ENCODE measurements at places on chromosomes 6 and 20. TPM values are rescaled to one million over a fixed set of nuclear protein-coding genes. Genes with fewer than 3 reads are reported as not detected.

The KHDC1 gene
- total RNA-seq = 9.6 TPM

The CALHM6 gene
- not detected for total RNA-seq

The IL17A gene
- not detected for total RNA-seq

The ELOVL4 gene
- 0.41 TPM for total RNA-seq

The TDP2 gene
- total RNA-seq = 33.6 TPM

The SLC25A27 gene
- 0.77 TPM for total RNA-seq

The CYP39A1 gene
- total RNA-seq = 0.72 TPM

The NINL gene
- 25.0 TPM for total RNA-seq

The MCHR2 gene
- not detected for total RNA-seq

GRCh38 chr6:145151624-145152023, 583.7 kb downstream of the EPM2A start:
- H3K27me3 ChIP-seq = no peaks in the 10 kb centered on the region
- no peak overlapping the region for H3K27ac ChIP-seq
- no peaks in the 10 kb centered on the region for H3K36me3 ChIP-seq
- H3K4me3 ChIP-seq = no peak overlapping the region

DNA sequence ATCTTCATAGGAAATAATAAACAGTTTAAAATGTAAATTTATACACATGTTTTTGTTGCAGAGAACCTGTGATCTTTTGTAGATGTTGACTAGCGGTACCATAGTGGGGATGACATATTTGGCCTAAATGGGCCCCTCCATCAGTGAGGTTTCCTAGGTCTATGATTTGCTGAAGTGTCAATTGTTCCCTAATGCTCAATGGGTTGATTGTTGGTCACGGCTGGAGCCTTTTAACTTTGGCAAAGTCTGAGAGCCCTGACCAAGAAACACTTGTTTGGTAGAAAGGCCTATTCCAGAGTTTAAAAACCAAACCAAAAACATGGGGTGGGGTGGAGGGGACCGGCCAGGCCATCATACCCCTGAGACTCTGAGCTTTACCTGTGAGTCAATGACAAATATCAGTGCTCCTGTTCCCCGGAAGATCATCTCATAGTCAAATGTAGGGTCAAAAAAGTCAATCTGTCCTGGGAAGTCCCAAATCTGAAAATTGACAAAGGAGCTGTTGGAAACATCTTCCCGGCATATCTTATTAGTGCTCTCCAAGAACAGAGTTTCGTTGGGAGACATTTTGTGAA, 25.1 kb downstream of the RRAGD start:
- no peak overlapping the region for H3K4me3 ChIP-seq
- H3K27me3 ChIP-seq = no peaks in the 10 kb centered on the region
- H3K36me3 ChIP-seq = no peaks in the 10 kb centered on the region
- H3K27ac ChIP-seq = no peak overlapping the region
- DNase-seq = no peak
- H3K4me1 ChIP-seq = no peaks in the 10 kb centered on the region

DNA sequence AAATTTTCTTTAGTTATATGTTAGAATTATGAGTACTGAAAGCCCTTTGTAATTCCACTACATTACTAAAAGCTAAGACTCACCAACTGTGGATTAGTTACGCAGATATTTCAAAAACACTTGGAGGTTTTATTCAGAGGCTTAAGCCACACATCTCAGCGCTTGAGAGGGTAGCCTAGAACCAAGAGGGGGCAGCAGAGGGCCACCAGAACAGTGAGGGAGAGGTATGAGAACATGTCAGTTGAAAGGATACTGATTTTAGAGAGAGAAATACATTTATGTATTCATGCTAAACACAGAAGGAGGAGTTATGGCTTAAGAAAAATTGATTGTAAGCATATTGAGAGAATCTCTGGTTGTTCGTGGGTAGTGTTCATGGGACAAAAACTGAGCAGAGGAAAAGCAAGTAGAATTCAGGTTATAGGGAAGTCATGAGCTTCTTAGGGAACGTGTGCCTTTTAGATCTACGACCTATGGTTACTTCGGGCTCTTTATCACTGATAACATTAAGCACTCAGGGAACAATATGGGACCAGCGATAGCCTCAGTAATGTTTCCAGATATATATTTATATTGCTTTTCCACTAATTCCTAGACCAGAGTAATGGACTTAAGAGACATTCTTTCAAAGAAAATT, 20.4 kb upstream of the SERINC1 start:
- no peak overlapping the region for H3K27ac ChIP-seq
- peak; percentile 67 for DNase-seq
- no peaks in the 10 kb centered on the region for H3K36me3 ChIP-seq
- no peaks in the 10 kb centered on the region for H3K4me1 ChIP-seq
- H3K27me3 ChIP-seq = peaks cover 2% of the 10 kb centered on the region

GRCh38 chr6:117306227-117306790, 41.0 kb downstream of the VGLL2 start:
- H3K36me3 ChIP-seq = no peaks in the 10 kb centered on the region
- H3K4me1 ChIP-seq = no peaks in the 10 kb centered on the region
- no peak overlapping the region for H3K4me3 ChIP-seq

DNA sequence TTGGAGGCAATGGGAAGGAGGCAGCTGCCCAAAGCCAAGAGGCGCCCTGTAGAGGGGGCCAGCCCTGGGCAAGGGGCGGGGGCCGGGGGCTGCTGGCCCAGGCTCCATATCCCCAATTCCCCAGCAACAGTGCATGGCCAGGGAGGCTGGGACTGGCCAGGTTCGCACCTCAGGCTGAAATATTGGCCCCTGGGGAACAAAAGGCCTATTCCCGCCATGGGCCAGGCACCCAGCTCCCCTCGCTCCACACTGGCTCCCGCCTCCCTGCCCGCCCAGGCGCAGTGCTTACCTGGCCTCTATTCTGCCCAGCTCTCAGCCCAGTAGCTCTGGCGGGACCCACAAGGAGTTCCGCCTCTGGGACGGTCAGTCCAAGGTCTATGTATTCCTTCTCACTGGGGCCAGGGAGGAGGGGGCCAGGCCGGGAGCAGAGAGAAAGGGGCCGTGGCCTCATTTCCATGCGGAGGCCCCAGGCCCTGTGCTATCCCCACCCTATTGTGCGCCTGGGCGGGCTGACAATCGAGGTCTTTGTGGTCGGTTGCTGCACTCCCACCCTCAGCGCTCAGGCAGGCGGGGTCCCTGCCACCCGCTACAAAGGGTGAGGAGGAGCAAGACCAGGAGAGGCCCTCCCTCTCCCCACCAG, 42.3 kb downstream of the YTHDF1 start:
- no peak for DNase-seq
- no peak overlapping the region for H3K4me3 ChIP-seq
- no peaks in the 10 kb centered on the region for H3K36me3 ChIP-seq
- no peak overlapping the region for H3K27ac ChIP-seq

- no peaks in the 10 kb centered on the region for H3K36me3 ChIP-seq
- no peaks in the 10 kb centered on the region for H3K4me1 ChIP-seq
- peaks cover 41% of the 10 kb centered on the region for H3K27me3 ChIP-seq
- H3K4me3 ChIP-seq = no peak overlapping the region
- no peak for DNase-seq
Observed at GRCh38 chr6:116528133-116528532, 16.7 kb downstream of the CALHM5 start.

- no peak overlapping the region for H3K27ac ChIP-seq
- H3K4me1 ChIP-seq = 0 out of 2 replicates have a peak, but pooled peaks cover 3% of the 10 kb centered on the region
- no peaks in the 10 kb centered on the region for H3K36me3 ChIP-seq
- H3K27me3 ChIP-seq = no peaks in the 10 kb centered on the region
Observed at GRCh38 chr6:10535193-10535592, 14.0 kb downstream of the GCNT2 start.

DNA sequence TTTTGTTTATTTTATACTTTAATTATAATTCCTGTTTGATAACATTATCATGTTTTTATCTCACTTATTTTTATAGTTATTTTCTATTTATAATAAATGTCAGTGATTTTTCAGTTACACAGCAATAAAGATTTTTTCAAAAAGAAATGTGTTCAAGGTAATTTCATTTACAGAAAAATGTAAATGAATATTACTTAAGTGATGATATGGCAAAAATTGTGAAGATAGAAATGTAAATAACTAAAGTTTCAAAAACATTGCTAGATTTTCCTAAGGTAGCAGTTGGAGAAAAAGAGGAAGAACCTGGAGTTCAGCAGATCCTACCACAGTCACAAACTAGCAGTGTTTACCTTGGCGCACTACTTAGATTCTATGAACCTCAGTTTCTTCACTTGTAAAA, 202.6 kb downstream of the RFPL4B start:
- no peaks in the 10 kb centered on the region for H3K36me3 ChIP-seq
- H3K4me3 ChIP-seq = no peak overlapping the region
- DNase-seq = no peak
- H3K4me1 ChIP-seq = no peaks in the 10 kb centered on the region

- H3K27ac ChIP-seq = peak overlapping the region; percentile 71
- peak overlapping the region; percentile 62 for H3K4me3 ChIP-seq
- H3K27me3 ChIP-seq = no peaks in the 10 kb centered on the region
- DNase-seq = peak; percentile 10
Observed at GRCh38 chr6:149963212-149963461, 606 bp upstream of the ULBP1 start.

- no peak overlapping the region for H3K27ac ChIP-seq
- H3K4me1 ChIP-seq = no peaks in the 10 kb centered on the region
- H3K4me3 ChIP-seq = no peak overlapping the region
- DNase-seq = no peak
- H3K27me3 ChIP-seq = peaks cover 24% of the 10 kb centered on the region
- no peaks in the 10 kb centered on the region for H3K36me3 ChIP-seq
Observed at GRCh38 chr20:20358801-20359200, 9.1 kb upstream of the INSM1 start.

DNA sequence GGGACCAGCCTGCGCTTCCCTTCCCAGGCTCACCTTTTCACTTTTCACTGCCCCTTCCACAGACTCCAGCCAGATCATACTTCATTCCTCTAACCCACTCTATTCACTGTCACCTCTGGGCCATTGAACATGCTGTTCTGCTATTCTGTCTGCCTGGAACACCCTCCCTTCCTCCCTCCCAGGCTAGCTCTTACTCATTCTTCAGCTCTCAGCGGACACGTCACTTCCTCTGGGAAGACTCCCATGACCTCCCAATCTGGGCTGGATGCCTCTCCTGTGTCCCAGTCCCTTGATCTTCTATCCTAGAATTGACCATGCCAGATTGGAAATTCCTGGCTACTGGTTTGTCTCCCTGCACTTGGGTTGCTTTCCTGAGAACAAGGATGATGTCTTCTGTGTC, 5.0 kb downstream of the SLC12A5 start:
- H3K4me1 ChIP-seq = no peaks in the 10 kb centered on the region
- no peak overlapping the region for H3K27ac ChIP-seq
- H3K36me3 ChIP-seq = no peaks in the 10 kb centered on the region

DNA sequence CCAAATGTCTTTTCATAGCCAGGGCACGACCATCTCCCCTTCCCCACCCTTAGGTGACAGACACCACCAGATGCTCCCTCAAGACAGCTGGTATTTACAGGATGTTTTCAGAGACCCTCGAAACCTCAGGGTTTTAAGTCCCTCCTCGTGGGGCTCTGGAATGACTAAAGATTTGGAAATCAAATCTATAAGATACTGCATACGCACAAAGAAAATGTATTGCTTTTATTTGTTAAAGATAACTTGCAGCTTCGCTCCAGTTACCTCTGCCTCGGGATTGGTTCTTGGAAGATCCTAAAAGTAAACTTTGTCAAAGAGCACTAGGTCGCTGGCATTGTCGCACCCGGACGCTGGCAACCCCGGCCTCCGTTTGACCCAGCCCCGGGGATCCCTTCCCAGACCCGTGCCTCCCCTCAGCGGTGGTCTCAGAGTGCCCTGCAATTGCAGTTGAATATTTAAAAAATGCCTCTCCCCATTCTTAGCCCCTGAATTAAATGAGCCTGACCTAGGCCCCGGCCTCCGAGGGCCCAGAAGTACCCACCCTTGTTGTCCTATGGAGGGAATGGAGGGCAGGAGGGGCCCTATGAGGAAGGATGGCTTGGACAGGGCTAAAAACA, 7.1 kb downstream of the PAX1 start:
- peaks cover 6% of the 10 kb centered on the region for H3K27me3 ChIP-seq
- no peak overlapping the region for H3K4me3 ChIP-seq
- H3K36me3 ChIP-seq = no peaks in the 10 kb centered on the region
- no peak for DNase-seq

DNA sequence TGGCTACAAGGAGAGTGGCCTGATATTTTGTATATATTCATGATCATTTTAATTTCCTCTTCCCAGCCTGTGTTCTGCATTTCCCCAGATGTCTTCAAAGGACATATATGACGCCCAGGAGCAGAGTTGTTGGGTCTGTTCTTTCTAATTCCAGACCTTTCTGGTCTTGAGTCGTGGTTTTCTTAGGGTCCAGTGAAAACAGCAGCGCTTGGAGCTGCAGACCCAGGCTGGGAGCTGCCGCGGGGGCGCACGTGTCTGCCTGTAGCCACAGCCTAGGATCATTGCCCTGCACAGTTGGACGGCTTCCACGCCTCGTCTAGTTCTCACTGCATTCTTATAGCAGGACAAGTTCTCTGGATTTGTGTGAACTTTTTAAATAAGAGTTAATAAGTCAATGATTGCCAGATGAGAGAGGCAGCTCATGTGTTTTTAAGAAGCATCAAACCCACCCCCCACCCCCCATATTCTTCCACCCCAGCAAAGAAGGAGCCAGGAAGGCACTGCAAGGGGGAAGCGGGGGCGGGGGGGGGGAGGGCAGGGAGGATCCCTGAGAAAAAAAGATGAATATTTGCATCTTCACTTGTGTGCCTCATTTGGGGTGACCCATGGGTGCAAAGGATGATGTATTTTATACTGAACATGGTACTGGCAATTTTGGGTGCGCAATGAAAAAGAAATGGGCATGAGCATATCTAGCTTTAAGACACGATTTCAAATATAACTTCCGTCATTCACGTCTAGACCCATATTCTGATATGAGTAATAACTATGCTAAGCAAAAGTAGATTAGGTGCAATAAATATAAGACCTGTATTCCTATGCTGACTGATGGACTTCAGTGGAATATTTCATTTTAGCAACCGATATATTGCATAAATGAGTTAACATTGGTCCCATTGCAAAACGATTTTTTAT, 160.0 kb downstream of the TBXT start:
- peaks cover 16% of the 10 kb centered on the region for H3K27me3 ChIP-seq
- H3K36me3 ChIP-seq = no peaks in the 10 kb centered on the region
- peaks cover 10% of the 10 kb centered on the region for H3K4me1 ChIP-seq

- H3K4me1 ChIP-seq = no peaks in the 10 kb centered on the region
- no peak for DNase-seq
- no peak overlapping the region for H3K27ac ChIP-seq
- no peak overlapping the region for H3K4me3 ChIP-seq
Observed at GRCh38 chr6:118588626-118589025, 40.5 kb downstream of the PLN start.

GRCh38 chr6:154602296-154602695, 91.8 kb upstream of the CNKSR3 start:
- H3K27me3 ChIP-seq = no peaks in the 10 kb centered on the region
- H3K4me3 ChIP-seq = no peak overlapping the region
- no peak overlapping the region for H3K27ac ChIP-seq
- DNase-seq = no peak
